Activated CD4-positive, CD25-positive, alpha-beta regulatory T cell treated with anti-CD3 and anti-CD28 coated beads, Interleukin-2, amount 50 U/mL, for 16 hours (primary cell): ENCODE measurements at places on chromosomes 4 and X.

GRCh38 chr4:13647031-13647430 lies 19.5 kb upstream of the BOD1L1 start:
- no peak for DNase-seq

DNA sequence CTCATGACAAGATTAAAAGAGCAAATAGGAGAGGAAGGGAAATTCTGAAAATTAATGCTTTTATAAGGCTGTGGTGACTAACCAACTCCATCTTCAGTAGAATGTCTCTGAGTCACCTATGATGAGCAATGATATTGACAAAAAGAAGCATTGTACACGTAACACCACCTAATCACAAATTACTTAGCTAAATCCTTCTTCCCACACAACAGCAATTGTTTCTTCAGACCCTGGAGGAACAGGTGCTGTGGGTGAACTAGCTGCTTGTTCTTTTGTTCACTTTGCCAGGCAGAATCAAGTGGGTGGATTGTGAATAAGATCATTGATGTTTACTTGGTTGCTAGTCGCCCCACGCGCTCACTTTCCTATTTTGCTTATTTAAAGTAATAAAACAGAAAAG lies 315.5 kb downstream of the CAMK2D start:
- no peak for DNase-seq

- DNase-seq = no peak
Observed at GRCh38 chr4:8205749-8206611, 6.9 kb downstream of the SH3TC1 start.

- no peak for DNase-seq
Observed at GRCh38 chrX:108582151-108582550, 142.5 kb downstream of the COL4A5 start.

GRCh38 chr4:158728236-158728635 lies 5.0 kb upstream of the PPID start:
- no peak for DNase-seq

DNA sequence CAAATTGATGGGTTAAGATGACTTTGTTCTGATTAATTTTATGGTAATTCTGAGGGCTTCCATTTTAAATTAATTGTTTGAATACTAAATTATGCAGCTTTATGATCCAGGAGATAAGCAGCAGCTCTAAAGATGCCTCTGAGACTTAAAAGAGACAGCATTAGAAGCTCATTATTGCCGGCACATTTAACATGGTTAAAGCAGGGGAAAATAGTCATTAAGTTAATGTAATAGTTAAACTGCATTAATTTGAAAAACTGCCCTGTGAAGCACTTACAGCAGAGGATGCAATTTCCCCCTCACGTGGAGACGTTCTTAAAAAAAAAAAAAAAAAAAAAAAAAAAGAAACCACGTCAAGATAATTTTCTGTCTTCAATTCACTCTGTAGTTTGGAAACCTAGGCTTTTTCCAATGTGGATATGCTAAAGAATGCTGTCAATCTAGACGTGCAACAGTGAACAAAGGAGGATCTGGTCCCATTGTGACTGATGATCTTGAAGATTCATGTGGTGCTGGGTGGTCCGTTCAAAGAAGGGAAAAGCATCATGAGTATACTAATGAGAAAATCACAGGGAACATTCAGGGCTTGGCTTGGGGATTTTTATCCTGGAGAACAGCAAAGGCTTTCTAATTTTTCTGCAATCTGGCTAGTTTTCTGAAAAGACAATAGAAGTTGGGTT lies 440.6 kb upstream of the HS3ST1 start:
- DNase-seq = no peak
